Foreskin keratinocyte (primary cell): ENCODE measurements at places on chromosomes 6 and 20. TPM values are rescaled to one million over a fixed set of nuclear protein-coding genes. Genes with fewer than 3 reads are reported as not detected.
A peak's percentile ranks its signal among the peaks of the same experiment; 100 is the strongest.

- DNase-seq = no peak
Measured at GRCh38 chr20:47349365-47350180, 6.9 kb downstream of the ZMYND8 start.

- no peak for DNase-seq
Measured at GRCh38 chr6:44277763-44278162, 7.5 kb downstream of the TMEM151B start.

DNA sequence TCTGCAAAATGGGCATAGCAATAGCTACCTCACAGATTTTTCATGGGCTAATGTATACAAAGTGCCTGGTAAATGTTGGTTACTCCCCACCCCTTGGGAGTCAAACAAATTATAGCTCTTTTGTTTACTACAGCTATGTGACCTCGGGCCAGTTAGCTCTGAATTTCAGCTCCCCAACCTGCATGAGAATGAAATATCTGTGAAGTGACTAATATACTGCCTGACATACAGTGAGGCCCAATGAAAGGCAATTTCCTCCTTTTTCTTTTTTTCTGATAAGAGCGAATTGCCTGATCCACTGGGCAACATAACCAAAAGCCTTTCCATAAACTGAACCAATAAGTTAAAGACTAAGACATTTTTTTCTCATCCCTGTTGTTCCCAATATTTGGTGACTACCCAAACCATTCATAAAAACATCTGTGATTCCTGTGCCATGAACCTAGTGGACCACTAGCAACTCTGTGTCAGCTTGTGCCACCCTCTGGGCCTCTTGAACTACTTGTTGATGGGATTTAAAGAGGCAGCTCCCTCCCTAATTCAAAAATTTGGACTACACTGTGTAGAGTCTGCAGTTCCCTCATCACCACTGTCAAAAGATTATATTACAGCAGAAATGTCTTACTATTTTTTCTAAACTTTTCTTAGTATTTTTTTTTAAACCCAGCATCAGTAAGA is 91.9 kb upstream of the TMEM30A start:
- DNase-seq = peak; percentile 27

DNA sequence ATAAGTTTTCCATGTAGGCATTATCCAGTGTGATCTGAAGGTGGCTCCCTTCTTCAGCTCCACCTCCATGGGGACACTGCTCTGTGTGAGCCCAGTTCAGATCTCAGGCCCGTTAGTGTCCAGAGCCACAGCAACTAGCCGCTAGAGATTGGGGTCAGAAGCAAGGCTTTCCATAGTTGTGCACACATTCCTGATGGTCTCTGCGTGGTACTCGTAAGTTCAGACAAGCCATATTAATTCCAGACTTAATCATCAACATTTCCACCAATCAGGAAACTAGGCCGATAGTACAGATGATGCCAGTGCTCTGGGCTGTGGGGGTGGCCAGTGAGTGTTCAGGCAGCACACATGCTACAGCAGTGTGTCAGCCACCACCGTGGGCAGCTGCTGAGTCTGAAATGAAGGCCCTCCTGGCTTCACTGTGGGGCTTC is 17.5 kb upstream of the SYNCRIP start:
- peak; percentile 81 for DNase-seq

Gene SLC22A7
- not detected in 2 replicates for total RNA-seq

Gene TRIM31
- total RNA-seq = 0.04 TPM in 1 of 2 replicates, not detected in the other

Gene TINAG
- not detected in 2 replicates for total RNA-seq
